ENCODE measurements at places on chromosomes 11 and 22.

DNA sequence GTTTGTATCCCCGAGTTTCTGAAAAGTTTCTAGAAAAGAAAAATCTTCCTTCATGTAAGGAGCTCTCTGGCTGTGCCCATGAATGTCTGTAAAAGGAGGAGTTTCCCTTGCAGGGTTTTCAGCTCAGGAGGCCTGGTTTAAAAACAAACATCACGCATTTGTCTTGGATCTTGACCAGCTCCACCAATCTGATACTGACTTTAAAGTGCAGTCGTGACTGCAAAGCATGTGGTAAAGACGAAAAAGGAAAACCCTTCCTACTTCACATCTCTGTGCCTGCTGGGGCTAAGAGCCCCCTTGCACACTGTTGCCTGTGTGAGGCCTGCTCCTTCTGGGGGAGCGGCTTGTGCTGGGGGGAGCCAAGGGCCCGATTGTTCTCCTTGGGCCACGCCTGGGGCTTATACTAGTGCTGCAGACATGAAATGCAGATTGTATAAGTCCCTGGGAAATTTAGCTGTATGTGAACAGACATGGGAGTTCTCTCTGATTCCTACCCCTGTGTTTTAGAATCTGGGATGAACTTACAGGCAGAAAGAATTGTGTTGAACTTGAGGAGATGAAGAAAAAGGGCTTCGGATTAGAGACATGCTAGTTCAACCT, 62.1 kb downstream of the ADAMTS15 start:
- DNase-seq = no peak

- DNase-seq = no peak
These were observed 496.4 kb downstream of the BRD1 start for GRCh38 chr22:49331223-49331815.

DNA sequence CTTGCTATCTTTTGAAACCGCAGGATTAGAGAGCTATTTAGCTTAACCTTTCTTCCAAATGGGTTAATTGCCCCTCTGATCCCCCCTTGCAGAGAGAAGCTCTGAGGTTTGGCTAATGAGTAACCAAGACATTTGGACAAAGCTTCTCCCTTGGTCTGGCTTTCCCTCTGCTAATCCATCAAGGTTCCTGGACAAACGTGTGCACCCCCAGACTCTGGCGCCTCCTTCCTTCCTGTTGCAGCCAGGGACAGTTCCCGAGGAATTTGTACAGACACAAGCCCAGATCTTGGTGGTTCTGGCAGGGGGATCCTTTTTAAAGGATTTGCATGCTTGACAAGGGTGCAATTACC, 1.6 kb downstream of the KIAA1671 start:
- peak; percentile 31 for DNase-seq

DNA sequence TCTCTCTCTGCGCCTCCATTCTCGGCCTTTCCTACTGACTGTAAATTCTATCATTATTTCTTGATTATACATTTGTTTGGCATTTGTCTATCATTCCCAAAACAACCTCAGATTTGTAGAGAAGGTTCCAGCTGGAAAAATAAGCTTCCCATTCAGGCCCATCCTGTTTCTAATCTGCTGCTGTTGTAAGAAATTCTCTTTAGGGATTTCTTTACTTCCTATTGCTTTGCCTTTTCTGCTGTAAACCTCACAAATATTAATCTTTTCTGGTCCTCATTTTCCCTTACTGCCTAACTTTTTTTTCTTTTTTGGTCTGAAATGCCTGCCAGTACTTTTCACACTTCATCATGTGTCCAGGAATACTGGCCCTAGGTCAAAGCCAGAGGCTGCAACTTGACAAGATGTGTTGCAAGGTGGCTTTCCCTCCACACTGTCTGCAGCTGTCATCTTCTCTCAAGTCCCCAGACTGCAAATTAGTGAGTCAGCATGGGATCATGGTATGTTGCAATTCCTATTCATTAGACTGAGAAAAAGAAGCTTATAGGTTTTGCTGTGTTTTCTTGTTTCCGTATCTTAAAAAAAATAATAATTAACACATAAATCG, 858.7 kb upstream of the CHORDC1 start:
- no peak for DNase-seq

DNA sequence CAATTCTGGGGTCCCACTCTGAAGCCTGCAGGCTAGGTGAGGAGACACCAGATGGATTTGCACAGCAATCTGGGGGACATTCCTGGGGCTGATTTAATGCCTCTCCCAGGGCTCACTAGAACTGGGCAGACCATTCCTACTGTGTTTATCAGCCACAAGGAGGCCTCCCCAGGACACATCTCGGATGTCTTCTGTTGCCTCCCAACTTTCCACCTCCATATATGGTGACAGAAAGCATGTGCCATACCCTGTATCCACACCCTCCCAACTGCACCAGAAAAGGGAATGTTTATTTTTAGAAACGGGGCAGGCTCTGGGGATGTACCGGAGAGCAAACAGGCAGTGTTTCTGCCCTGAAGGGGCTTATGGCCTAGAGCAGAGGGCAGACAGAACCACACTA, 181.8 kb downstream of the CSNK2A3 start:
- no peak for DNase-seq

DNA sequence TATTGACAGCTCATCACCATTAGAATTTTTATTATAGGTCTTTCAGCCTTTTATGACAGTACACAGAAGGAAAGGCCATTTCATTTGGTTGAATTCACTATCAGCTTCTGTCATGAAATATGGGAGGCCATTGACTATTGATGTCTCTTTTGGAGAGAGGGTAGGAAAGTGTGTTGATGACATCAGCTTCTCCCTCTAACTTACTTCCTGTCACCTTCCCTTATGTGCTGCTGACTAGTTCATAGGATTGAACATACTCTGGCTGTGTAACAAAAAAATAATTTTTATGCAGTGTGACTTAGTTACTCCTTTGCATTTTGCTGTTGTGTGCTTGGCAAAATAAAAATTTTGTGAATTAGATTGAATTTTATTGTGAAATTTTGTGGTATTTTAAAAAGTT, 769.2 kb downstream of the METTL15 start:
- no peak for DNase-seq

- peak; percentile 43 for DNase-seq
These were observed 36.1 kb downstream of the AMBRA1 start for GRCh38 chr11:46557684-46558151.

GRCh38 chr22:42949159-42949558, 65.8 kb downstream of the PACSIN2 start:
- DNase-seq = peak; percentile 41

- no peak for DNase-seq
These were observed 238.4 kb downstream of the TBC1D22A start for GRCh38 chr22:47000888-47001287.

DNA sequence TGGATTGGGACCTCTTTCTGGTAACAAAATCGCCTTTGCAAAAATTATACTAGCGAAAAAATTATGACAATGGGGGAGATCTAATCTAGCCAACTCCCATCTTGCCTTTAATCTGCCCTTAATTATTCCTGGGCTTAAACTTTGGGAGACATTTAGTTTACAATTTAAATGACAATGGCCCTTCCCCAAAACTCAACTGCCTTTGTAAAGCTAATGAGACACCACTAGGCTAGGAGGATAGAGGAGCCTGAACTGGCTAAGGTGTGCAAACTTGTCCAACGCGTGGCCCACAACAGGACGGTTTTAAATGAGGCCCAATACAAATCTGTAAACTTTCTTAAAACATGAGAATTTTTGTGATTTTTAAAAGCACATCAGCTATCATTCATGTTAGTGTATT, 67.3 kb downstream of the RSF1 start:
- no peak for DNase-seq

GRCh38 chr11:88521799-88522201, 184.3 kb upstream of the CTSC start:
- DNase-seq = no peak

GRCh38 chr11:101862391-101863233, 52.2 kb upstream of the CEP126 start:
- no peak for DNase-seq

- peak; percentile 18 for DNase-seq
These were observed 123.1 kb downstream of the ARHGAP42 start for GRCh38 chr11:100810146-100810545.

- DNase-seq = no peak
These were observed 40.9 kb upstream of the ETS1 start for GRCh38 chr11:128628325-128628673.

- no peak for DNase-seq
These were observed 54.5 kb downstream of the PACS1 start for GRCh38 chr11:66124564-66124963.

DNA sequence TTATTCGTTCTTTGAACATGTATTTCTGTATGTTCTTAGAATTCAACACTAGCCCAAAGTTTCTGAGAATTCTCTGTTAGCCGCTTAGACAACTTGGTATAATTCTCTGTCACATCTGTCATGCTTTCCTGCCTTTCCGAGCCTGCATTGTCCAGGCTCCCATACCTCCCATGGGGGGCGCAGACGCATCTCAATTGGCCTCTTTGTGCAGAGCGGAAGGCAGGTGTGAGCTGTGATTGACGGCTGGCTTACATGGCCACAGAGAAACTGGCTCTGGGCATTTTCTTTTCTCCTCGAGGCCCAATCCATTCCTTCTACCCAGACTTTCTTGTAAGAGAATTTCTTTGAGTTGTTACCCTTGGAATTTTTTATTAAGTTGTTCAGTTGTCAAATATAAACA, 132.7 kb upstream of the SESN3 start:
- DNase-seq = no peak

- DNase-seq = no peak
These were observed 74.3 kb upstream of the ADORA2A start for GRCh38 chr22:24353121-24353520.

DNA sequence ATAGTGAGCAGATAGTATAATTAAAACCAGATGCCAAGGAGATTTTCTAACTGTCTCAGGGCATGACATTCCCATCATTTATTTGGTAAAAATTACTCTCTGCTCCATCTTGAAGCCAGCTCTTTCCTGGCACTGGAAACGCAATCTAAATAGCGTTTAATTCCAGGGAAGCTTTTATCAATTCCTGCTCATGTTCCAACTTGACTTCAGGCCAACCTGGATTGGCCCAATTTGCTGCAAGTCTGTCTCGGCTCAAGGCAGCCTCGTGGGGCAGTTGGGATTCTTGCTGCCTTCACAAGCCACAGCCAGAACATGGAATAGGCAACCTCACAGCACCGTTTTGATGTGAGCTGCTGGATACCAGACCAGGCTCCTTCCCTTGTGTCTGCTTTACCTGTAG, 1255.9 kb downstream of the TBC1D22A start:
- no peak for DNase-seq

DNA sequence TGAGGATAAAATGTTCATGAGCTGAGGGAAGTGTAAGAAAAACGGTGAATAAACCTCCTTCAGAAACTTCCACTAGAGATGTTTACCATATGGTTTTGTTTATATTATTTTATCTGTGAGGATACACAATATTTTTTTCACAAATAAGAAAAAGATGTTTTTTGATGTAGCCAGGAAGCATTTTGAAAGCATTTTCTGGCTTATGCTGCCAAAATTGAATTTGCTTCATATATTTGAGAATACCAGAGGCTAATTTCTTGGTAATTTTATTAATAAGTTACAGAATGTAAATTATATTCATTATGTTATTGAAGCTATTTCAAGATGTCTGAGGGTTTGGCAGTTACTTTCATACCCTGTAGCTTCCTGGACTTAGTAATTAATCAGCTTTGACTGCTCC, 686.6 kb downstream of the LUZP2 start:
- DNase-seq = no peak

DNA sequence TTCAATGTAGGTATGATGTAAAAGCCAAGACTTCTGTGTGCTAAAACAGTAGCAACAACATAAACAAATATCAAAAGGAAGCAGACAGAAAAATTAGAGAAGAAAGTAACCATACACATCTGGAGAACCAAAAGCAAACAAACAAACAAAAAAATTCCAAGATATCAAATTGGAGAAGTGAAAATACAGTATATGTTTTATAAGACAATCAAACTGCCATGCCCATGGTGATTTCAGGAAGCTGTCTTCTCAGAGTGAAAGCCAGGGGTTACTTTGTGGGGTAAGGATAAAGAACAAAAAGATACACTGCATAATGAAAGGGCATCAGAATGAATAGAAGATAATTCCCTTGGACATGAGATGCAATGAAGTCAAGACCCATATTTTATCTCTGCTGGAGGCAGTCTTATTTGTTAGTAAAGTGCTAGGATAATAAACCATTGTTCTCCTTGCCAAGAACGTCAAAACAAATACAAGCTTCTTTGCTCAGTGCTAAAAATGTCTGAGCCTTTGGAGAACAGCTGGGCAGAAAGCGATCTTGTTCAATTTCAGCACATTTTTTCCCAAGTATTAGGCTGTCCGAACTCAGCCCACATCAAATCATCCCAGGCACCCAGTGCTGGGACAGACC, 38.1 kb upstream of the LDLRAD3 start:
- no peak for DNase-seq

DNA sequence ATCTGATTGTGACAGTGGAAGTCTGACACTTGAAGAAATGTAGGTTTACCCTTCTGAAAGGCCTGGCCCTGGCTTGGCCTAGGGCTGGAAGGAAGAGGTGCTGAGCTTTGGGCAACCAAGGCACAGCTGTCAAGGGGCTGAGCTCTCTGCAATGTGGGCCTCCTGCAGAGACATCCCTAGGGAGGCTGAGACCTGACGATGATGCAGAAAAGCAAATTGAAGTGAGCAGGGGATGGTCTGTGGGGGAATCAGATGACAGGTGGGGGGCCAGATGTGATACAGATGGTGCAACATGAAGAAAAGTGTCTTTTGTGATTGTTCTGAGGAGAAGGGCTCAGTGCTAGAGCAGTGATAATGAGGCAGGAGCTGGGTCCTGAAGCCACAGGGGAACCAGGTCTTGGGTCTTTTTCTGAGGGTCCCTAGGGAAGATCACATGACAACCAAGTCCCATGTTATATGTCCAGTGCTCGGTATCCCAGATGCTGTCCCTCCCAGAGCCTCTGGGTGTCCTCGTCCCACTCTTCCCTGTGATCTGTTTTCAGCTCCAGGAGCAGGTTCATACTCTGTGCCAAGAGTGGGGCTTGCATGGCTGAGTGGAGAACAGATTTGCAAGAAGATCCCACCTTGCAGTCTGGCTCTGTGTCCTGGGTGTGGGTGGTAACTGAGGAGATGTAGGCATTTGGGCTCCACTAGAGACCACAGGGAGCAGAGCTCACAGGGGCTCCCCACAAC, 79.9 kb upstream of the VPREB1 start:
- DNase-seq = no peak

GRCh38 chr11:114195981-114196731, 100.0 kb upstream of the NNMT start:
- no peak for DNase-seq

DNA sequence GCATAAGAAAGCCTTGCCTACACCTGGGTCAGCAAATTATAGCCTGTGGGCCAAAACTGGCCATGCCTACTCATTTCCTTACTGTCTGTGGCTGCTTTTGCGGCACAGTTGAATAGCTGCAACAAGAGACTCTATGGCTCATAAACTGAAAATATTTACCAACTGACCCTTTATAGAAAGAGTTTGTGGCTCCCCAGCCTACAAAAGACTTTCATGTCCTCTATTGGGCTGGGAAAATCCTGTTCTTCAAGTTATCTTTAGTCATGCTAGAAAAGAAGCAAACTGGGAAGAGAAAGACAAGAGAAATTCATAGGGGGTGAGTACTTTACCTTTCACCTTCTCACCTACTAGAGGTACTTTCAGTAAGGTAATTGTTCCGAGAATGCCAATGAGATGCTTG, 175.1 kb downstream of the SWAP70 start:
- DNase-seq = no peak

GRCh38 chr11:10484461-10485180, 29.6 kb downstream of the AMPD3 start:
- DNase-seq = no peak
